ENCODE measurements at places on chromosomes 4 and X.

DNA sequence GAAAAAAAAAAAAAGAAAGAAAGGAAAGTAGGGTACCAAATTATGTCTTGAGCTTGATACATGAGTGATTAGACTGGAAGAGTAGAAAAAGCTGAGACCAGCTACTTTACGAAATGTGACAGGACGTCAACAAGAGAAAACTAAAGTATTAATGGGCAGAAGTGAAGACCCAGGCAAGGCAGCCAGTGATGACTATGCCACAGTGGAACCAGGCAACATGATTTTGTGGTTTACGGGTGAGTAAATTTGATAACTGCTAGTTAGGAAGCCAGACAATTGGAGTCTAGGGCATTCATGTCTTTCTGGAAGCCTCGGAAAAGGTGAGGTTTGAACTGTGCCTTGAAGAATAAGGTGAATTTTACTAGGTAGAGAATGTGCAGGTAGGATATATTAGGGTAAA, 326.4 kb downstream of the TENM3 start:
- no peak for DNase-seq

GRCh38 chrX:29652484-29652883, 562.9 kb upstream of the MAGEB2 start:
- no peak for DNase-seq

- no peak for DNase-seq
These were observed 106.0 kb upstream of the NDST4 start for GRCh38 chr4:115219315-115219860.

GRCh38 chrX:6225911-6226595, 2.6 kb downstream of the NLGN4X start:
- no peak for DNase-seq

DNA sequence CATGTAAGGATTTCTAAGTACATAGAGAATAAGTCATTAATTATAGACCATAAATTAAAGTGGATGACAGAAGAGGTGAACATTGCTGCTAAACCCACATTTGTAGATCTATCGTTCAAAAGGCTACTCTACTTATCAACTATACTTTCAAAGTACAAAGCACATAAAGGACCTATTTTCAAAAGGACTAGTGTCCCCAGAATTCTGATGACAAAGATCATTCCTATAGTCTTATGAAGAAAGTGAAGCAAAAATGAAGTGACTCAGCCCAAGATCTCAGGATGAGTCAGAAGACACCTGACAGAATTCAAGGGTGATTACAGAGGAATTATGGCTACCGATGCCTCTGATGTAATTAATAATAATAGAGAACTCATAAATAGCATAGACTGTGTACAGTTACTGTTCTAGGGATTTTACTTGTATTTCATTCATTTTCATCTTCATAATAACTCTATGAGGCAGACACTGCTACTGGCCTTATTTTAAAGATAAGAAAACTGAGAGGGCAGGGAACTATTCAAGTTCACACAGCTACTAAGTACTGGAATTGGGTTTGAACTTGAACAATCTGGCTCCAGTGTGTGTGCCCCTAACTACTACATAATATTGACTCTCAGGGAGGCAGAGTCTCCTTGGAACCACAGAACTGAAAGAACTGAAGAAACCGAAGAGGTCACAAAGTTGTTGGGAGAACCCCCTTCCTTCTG, 17.1 kb downstream of the USP46 start:
- DNase-seq = no peak

GRCh38 chr4:145097331-145097820, 620 bp downstream of the ANAPC10 start:
- no peak for DNase-seq

DNA sequence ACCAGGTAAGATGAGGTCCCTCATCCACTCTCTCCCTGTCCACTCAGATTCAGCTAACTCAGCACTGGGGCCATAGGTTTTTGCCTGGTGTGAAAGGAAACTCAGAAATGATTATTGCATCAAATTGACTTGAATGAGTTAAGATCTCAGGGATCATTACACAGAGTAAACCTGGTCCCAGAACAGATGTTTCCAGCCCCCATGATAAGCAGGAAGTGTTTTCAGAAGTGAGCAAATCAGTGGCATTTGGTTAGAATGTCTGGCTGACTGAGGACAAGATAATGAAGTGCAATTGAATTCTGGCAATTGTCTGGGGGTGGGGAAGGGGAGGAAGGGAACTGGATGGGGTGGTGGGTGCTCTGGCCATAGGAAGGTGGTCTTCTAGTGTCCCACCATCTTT, 108.0 kb downstream of the CHIC2 start:
- no peak for DNase-seq

DNA sequence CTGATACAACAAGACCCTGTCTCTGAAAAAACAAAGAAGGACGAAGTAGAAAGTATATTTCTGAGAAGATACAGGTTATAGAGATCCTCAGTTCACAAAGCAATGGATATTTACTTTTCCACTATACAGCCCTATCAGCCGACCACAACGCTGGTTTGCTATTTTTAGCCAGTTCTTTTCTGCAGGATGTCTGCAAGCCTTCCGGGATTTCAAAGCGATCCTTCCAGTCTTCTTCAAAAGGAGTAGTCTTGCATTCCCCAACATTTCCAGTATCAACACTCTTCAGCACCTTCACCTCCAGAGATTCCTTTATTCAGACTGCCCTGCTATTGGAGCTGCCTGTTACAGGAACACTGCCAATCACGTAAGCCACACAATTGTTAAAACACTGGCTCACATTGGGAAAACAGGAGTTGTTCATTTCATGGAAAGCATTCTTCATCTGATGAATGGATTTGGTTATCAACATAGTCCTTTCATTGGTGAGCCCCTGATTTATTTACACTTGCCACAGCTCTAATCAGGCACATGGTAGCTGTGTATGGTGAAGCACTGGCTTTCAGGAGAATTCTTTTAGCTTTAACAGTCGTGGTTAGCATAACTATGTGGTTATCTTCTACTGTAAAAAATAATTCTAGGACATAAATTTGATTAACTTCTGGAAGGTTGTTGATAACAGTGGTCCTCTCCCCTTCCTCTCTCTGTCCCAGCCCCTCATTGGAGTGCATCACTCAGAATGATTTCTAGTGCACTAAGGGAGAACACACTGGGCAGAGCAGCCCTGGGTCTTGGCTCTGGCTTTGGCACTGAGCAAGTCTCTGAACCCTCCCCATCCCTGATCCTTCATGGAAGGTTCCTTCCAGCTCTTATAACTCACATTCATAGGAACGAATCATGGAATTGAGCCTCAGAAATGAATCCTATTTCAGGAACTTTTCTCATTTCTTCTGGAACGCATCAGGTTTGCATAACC, 109.9 kb upstream of the SORBS2 start:
- DNase-seq = no peak

- DNase-seq = no peak
These were observed at the start of gene ALB for GRCh38 chr4:73404042-73404441. ALB (plus strand) TSS chr4:73404287; CDS start chr4:73404328, 41 bp downstream.

DNA sequence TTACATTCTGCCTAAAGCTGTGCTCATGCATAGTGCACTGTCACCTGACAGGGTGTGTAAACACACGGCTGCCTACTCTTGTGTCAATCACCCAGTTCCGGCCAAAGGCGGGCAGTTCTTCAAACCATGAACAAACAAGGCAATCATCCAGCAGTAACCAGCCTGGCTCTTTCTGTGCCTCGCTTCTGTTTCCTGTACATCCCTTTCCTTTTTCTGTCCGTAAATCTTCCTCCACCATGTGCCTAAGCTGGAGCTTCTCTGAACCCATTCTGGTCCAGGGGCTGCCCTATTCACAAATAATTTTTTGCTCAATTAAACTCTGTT, 60.8 kb upstream of the CBR4 start:
- DNase-seq = no peak

- no peak for DNase-seq
These were observed 8.6 kb upstream of the TKTL2 start for GRCh38 chr4:163482190-163482589.

DNA sequence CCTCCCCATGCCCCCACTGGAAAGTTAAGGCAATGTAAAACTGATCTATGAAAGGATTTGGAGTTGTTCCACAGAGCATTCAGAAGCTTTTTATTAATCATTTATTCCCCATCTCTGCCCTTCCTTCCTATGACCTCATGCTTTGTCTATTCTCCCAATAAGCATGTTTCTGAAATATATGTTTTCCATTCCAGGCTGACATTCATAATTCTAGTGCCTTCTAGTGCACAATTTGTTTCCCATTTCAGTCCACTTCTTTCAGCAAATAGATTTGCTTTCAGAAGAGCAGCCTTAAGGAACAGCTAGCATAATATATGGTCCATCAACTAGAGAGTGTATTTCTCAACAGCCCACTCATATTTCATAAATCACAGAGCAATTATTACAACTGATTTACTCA, 77.1 kb upstream of the ATXN3L start:
- DNase-seq = no peak

DNA sequence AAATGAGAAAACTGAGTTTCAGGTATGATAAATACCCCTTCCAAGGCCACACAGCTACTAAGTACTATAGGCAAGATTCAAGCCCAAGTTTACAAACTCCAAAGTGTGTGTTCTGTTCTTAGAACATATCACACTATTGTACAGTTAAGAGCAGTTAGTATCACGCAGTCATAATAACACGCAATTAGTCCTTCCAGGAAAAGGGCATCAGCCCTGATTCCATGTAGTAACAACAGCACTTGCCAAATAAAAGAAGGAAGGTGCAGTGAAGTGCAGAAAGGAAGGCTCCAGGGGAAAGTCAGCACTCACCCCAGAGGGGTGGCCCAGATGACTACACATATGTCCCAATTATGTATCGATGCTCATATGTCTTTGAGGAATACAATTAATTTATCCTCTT, 4.4 kb downstream of the TASL start:
- DNase-seq = no peak

- DNase-seq = no peak
These were observed 51.2 kb upstream of the TLR3 start for GRCh38 chr4:186017801-186018200.

- DNase-seq = no peak
These were observed 33.7 kb downstream of the CYBB start for GRCh38 chrX:37813570-37813969.

DNA sequence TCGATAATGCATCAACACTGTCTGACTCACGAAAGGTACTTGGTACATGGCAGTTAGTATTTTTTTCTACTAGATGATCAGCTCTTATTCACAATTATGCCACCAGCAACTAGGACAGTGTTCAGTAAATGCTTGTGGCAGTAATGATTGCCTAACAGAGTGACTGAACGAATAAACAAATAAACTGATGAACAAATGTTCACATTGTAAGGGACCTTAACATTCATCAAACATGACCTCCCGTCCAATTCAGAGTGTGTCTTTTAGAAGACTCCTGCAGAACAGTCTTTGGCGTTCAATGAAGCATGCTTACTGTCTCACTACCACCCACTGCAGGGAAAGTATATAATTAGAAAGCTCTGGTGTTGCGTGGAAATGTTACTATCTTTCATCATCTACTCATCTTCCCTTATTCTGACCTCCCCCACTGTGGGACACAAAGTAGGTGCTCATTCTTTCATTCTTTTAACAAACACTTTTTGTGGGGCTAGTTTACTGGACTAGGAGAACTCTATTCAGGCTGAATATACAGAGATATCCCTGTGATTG, 319.3 kb downstream of the RAB28 start:
- DNase-seq = no peak

DNA sequence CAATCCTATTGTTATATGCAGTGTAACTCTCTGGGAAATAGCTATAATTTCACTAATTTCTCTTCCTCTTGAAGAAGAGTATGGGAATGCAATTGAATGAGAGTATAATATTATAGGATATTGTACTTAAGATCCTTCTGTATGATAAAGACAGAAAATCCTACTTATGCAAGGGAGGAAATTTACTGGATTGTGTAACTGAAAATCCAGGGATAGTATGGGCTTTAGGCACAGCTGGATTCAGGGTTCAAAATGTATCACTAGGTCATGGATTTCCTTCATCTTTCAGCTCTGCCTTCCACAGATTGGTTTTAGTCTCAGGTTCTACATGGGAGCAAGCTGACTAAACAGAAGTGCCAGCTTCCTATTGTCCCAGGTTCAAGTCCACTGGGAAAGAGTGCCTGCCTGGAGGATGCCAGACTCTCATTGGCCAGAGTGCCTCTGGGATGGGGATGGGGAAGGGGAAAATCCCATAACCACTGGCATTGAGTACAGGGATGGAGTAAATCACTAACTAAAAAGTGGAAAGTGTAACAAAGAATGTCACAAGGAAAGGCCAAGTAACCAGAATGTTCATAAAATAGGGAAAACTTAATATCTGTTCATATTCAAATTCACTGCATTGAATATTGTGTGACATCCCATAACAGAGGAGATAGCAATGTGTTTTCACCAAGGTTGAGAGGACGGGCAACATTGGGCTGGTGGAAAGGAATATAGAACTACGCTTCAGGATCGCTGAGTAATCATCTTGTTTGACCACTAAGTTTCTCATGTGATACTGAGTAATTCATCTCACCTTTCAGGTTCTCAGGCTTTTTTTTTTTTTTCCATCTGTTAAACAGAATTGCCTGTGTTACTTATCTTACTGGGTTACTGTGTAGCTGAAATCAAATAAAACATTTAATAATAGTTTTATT, 75.7 kb downstream of the ANXA3 start:
- DNase-seq = no peak

GRCh38 chrX:37783305-37783704, 3.4 kb downstream of the CYBB start:
- no peak for DNase-seq

GRCh38 chr4:173463816-173464215, 64.9 kb upstream of the SCRG1 start:
- no peak for DNase-seq

GRCh38 chr4:147510962-147511668, 30.2 kb downstream of the EDNRA start:
- no peak for DNase-seq

- DNase-seq = no peak
These were observed 19.7 kb upstream of the DOCK11 start for GRCh38 chrX:118475903-118476302.
